Activated T-helper 2 cell treated with anti-CD3 and anti-CD28 coated beads, Interferon-gamma antibody, Interleukin-2, Interleukin-4, amounts not matched to agents 10 μg/mL and 5 μg/mL and 100 μg/mL, durations not matched to agents 14 hours and 24 hours and 36 hours (primary cell): ENCODE measurements at places on chromosomes 13 and 19.
A peak's percentile ranks its signal among the peaks of the same experiment; 100 is the strongest.

- DNase-seq = peak; percentile 55
Observed at GRCh38 chr13:102779436-102780159, 6.0 kb upstream of the TEX30 start.

DNA sequence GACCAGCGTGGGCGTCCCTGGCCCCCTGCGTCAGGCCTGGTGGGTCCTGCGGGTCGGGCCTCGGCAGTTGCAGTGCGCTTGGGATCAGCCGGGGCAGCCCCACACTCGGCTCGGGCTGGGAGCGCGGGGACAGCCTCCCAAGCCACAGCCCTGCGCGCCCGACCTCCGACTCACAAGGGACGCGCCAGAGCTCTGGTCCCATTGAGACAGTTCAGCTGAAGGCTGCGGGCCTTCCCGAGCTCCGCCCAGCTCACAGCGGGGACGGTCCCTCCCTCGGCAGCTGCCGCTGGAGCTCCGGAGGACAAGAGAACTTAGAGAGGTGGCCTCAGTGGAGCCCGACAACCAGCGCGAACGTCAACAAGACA lies 45.7 kb upstream of the ZNF730 start:
- no peak for DNase-seq

DNA sequence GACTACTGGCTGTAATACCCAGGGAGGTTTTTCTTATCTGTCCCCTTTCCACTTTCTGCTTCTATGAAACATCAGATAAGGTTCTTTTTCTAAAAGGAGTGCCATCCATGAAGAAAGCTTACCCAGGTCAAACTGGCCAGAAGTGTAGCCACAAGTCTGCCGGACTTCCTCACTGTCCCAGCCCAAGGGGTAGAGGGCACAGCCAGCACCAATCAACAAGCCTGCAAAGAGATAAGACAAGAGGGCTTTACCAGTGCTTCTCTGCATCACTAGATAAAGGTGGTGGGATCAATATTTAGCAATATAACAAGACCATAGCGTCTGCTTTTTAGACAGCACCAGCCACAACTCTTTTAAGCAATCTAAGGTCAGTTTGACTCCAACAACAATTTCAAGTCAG lies 224.7 kb downstream of the LHFPL6 start:
- DNase-seq = no peak

- no peak for DNase-seq
Observed at GRCh38 chr19:33278403-33279269, 23.7 kb downstream of the CEBPA start.

DNA sequence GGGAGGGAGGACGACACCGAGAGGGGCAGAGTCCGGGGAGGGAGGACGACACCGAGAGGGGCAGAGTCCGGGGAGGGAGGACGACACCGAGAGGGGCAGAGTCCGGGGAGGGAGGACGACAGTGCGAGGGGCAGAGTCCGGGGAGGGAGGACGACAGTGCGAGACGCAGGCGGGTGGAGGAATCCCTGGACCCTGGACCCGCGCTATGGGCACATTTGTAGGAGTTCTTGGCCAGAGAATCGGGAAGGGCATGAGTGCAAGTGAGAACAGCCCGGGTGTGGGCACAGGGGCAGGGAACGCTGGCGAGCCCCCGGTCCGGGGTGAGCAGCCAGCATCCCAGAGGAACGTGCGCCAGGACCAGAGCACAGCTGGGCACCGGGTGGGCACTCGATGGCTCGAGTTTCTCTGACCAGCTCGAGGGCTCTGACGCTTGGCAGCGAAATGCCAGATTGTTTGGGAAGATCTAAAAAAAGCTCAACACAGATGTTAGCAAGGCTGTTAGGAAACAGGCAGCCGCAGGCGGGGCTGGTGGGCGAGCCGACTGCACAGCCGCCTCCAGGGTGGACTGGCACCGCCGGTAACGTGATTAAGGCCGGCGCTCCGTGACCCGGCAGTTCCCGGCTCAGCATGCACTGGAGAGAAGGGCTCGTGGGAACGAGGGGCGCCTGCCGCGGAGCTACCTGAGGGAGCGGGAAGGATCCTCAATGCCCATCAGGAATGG lies 17.9 kb upstream of the C2CD4C start:
- DNase-seq = no peak

- DNase-seq = peak; percentile 22
Observed at GRCh38 chr19:17184371-17184841, 30.8 kb upstream of the USE1 start.

- no peak for DNase-seq
Observed at GRCh38 chr13:71602344-71602743, 264.7 kb downstream of the DACH1 start.

GRCh38 chr19:53507523-53508442 lies 30.2 kb upstream of the ZNF331 start:
- no peak for DNase-seq

DNA sequence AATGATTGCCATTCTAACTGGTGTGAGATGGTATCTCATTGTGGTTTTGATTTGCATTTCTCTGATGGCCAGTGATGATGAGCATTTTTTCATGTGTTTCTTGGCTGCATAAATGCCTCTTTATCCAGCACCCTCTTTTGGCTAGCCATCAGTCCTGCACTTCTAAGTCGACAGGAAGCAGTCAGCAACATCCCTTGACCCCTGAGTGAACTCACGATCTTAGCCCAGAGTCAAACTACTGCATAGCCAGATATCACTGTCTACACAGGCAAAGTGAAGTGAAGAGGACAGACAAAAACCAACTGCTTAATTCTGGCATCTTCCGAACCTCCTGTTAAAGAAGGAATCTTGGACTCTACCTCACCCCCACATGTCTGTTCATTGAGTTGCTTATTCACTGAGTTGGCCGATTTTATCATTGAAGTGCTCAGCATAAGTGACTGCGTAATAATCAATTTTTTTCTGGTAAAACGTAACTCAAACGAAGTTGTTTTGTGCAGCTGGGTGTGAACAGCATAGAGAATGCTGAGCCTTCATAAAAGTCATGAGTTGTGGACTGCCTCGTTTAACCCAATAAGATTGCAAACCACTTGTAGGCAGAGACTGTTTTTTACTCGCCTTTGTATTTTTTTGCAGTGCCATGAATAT lies 304.2 kb downstream of the COG6 start:
- no peak for DNase-seq

GRCh38 chr13:85724546-85725432 lies 74.4 kb downstream of the SLITRK6 start:
- DNase-seq = no peak

DNA sequence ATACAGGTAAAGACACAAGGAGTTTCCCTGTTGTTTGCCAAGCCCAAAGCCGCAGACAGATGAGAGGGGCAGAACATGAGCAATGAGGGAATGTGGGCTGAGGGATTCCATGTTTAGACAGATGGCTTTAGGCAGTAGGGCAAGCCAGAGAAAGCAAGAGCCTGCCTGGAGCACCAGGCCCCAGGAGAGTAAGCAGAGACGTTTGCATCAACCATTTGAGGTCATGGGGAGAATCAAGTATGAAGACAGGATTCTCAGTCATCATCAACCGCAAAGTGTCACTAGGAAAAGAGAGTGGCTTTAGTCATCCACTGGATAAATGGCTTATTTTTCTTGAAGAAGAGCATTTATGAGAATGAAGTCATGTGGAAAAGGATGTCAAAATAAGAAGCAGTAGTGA lies 184.7 kb downstream of the COG6 start:
- DNase-seq = no peak

GRCh38 chr19:19443902-19444680 lies 38.6 kb downstream of the GATAD2A start:
- no peak for DNase-seq

DNA sequence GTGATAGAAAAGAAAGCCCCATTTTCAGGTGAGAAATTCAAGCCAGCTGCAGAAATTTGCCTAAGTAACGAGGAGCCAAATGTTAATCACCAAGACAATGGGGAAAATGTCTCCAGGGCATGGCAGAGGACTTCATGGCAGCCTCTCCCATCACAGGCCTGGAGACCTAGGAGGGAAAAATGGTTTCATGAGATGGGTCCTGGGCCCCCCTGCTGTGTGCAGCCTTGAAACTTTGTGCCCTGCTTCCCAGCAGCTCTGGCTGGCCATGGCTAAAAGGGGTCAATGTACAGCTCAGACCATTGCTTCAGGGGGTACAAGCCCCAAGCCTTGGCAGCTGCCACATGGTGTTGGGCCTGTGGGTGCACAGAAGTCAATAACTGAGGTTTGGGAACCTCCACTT lies 9.9 kb downstream of the N4BP2L1 start:
- DNase-seq = no peak

- DNase-seq = no peak
Observed at GRCh38 chr19:11550265-11550664, 8.8 kb downstream of the ELOF1 start.

- DNase-seq = no peak
Observed at GRCh38 chr13:45416516-45417128, 1.6 kb downstream of the SLC25A30 start.

DNA sequence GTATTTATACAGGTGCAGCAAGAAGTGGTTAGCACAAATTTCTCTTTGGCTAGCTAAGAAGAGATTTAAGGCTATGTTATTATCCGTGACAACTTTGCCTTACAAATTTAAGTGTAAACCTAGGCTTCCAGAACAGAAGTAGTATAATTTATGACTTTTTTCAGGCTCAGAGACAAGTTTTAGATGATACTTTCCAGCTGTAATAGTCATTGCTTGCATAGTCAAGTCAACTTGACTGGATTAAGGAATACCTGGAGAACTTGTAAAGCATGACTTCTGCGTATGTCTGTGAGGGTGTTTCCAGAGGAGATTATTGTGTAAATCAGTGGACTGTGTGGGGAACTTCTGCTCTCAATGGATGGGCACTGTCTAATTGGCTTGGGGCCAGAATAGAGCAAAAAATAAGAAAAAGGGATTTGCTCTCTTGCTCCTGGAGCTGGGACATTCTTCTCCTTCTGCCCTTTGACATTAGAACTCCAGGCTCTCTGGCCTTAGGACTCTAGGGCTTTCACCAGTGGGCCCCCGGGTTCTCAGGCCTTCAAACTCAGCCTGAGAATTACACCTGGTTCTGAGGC lies 33.0 kb downstream of the CYSLTR2 start:
- DNase-seq = no peak

DNA sequence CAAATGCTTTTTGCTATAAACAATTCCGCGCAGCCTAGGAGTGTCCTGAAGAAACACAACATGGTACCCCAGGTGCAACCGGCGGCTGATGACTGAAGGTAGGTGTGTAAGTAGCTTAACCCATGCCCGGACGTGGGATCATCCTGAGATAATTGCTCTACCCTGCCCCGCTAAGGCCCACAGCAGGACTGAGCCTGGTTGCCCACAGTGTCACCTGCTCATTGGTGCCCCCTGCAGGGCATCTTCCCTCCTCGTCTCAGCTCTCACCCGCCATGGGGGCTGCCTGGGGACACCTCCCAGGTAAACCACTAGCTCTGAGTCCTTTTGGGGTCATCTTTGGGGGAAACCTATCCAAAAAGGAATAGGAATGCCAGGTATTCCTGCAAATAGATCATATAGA lies 22.3 kb downstream of the TMEM161A start:
- DNase-seq = peak; percentile 27

- DNase-seq = no peak
Observed at GRCh38 chr19:16564842-16565241, 7.4 kb downstream of the SLC35E1 start.

GRCh38 chr13:111630406-111630805 lies 310.0 kb downstream of the TEX29 start:
- DNase-seq = no peak

GRCh38 chr19:17611462-17612244 lies 56.2 kb downstream of the COLGALT1 start:
- DNase-seq = no peak

- no peak for DNase-seq
Observed at GRCh38 chr13:42968906-42969305, 23.1 kb downstream of the EPSTI1 start.

- no peak for DNase-seq
Observed at GRCh38 chr19:3687774-3688706, 12.2 kb downstream of the PIP5K1C start.

GRCh38 chr13:110012102-110012739 lies 225.8 kb upstream of the IRS2 start:
- DNase-seq = no peak

- no peak for DNase-seq
Observed at GRCh38 chr13:28778308-28779215, 41.6 kb upstream of the MTUS2 start.

- DNase-seq = no peak
Observed at GRCh38 chr19:52959613-52960295, 2.9 kb downstream of the ZNF816 start.

GRCh38 chr13:64088491-64088890 lies 2672.8 kb upstream of the PCDH20 start:
- DNase-seq = no peak
